Stimulated activated CD4-positive, alpha-beta T cell treated with anti-CD3 and anti-CD28 coated beads, TNF-alpha, amount 100 ng/mL, for 4 hours (primary cell): ENCODE measurements at places on chromosomes 5 and 9.

- no peak for DNase-seq
These were observed 103.1 kb downstream of the PAX5 start for GRCh38 chr9:36930941-36931340.

DNA sequence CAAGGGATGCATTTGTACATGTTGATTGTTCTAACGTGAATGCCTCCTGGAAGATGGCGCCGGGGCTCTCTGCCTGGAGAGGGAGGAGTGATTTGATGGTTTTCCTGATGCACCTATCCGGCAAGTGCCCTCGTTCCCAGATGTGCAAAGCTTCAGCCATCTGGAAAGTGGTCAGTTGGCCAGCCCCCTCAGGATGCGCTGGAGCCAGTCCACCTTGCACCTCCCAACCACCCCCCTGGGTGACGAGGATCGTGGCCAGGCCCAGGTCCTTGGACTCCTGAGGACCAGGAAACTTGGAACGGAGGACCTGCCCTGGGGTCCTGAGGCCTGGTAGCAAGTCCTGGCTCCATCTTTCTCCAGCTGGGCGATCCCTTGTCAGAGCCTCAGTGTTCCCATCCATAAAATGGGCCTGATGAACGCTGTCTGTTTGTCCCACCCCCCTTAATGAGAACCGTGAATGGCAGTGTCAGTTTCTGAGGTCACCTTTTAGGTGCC is 23.6 kb upstream of the RNU6ATAC start:
- no peak for DNase-seq

- DNase-seq = no peak
These were observed 42.6 kb upstream of the KCNN2 start for GRCh38 chr5:114319236-114319635.

GRCh38 chr5:11878814-11879213 is 25.4 kb downstream of the CTNND2 start:
- no peak for DNase-seq

GRCh38 chr9:70672161-70672649 is 257.7 kb upstream of the KLF9 start:
- no peak for DNase-seq

DNA sequence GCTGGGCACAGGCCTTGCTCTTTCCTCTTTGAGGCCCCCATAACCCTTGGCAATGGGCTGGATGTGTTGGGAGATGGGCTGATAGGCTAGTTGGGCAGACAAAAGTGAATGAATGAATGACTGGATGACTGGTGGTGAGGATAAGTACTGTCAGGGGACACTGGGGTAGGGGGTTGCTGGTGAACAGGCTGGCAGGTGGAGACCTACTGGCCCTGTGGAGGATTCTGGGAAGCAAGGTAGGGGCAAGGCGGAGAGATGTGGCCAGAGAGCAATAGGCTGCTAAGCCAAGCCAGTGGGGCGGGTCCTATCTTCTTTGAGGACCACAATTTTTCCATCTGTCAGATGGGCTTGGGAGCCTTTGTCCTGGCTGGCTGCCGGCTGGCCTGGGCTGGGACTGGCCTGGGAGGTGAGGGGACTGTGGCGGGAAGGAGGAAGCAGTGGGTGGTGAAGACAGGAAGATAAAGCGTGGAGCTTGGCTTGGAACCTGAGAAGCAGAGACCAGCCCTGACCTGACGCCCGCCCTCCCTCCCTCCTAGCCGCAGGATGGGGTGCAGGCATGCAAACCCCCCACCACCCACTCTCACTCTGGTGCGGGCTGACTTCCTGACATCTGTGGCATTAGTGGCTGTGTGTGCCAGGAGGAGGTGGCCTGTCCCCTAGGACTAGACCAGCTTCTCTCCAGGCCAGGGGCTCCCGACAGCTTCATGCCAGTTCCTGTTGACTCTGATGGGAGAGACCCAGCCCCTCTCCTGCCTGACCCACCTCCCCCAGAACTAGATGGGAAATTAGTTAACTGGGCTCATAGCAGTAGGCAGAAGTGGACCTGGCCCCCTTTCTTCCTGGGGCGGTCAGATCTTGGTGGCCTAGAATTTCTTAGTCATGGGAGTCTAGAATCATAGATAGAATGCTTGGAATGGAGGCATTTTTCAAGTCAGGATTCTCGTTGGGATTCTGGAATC is 9.5 kb downstream of the CXXC5 start:
- no peak for DNase-seq

GRCh38 chr9:108854641-108855528 is 901 bp downstream of the ACTL7B start:
- DNase-seq = no peak

- DNase-seq = no peak
These were observed 20.0 kb downstream of the PITX1 start for GRCh38 chr5:135013947-135014570.

GRCh38 chr5:140202078-140202477 is 27.1 kb downstream of the CYSTM1 start:
- DNase-seq = no peak

DNA sequence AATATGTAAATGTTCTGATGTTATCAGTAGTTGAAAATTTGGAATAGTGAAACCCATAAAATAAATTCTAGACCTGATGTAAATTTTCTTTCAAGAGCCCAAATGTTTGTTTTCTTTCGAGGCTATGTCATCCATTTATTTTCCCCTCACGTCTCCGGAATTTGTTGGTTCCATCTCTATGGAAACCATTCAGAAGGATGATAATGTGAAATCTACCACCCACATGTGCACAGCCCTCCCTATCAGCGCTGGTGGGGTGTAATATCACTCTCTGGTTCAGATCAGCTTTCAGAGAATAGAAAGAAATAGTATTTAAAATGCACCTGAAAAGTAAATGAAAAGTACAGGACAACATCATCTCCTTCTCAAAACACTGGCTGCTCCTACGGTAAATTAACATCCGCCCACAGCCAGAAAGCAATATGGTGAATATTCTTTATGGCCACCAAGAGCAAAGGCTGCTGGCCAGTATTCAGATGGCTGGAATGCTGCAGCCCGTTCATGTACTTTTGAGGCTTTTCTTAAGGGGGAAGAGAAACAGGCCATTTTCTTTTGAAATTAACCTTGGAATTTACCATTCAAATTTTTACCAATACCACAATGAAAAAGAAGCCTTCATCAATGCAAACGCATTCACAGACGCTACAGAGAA is 28.5 kb downstream of the GLDC start:
- DNase-seq = no peak

DNA sequence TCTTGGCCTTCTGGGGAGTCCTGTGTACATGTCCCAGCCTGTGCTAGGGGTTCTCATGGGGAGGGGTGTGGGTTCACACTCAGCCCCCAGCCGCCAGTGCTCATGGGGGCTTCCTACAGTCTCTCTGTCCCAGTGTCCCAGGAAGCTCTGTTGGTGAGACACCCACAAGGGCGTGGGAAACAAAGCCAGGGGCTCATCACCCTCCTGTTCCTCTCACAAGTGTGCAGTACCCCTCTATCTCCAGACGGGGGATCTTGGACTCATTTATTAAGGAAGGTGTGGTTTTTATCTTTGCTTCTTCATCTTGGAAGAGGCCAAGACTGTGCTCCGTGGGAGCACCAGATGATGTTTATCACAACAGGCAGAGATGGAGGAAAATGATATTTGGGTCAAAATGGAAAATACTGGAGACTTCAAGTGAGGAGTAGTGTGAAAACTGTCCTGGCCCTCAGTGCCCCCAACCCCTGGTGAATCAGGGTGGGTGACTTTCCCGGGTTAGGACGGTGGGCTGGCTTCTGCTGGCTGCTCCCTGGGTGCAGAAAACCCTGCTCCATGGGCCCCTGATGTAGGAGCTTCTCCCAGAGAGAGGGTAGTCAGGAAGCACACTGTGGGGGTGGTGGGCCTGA is 15.2 kb downstream of the TMEM171 start:
- DNase-seq = no peak

DNA sequence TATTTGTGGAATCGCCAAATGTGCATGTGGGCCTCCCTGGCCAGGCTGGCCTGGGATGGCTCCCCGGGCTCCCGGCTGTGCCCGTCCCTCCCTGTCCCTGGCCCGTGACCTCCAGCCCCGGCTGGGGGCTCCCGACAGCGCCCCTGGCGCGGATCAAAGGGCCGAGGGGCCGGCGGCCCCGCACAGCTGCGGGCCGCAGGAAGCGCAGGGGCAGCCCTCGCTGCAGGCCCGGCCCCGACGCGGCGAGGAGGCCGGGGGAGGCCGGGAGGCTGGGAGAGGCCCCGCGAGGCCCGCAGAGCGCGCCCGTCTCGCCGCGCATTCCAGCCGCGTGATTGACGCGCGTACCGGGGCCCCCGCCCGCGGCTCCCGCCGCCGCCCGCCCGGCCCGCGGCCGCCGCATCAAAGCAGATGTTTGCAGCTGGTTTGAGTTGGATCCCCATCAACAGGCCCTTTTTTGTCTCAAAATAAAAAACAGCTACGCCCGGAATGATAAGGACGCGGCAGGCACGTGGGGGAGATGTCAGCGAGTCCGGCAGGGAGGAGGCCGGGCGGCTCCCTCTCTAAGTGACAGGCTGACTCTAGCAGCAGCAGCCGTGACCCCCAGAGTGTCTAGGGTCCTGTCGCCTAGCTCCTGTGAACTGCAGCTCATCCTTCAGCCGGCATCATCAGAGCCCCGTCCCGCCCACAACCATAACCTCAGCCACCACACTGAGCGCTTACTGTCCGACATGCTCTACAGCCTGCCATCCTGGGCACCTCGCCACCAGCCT is 69.4 kb downstream of the LMX1B start:
- no peak for DNase-seq

GRCh38 chr5:80346055-80346454 is 26.3 kb downstream of the SPZ1 start:
- DNase-seq = peak; percentile 4

- no peak for DNase-seq
These were observed 99.0 kb upstream of the DAB2 start for GRCh38 chr5:39523821-39524220.

DNA sequence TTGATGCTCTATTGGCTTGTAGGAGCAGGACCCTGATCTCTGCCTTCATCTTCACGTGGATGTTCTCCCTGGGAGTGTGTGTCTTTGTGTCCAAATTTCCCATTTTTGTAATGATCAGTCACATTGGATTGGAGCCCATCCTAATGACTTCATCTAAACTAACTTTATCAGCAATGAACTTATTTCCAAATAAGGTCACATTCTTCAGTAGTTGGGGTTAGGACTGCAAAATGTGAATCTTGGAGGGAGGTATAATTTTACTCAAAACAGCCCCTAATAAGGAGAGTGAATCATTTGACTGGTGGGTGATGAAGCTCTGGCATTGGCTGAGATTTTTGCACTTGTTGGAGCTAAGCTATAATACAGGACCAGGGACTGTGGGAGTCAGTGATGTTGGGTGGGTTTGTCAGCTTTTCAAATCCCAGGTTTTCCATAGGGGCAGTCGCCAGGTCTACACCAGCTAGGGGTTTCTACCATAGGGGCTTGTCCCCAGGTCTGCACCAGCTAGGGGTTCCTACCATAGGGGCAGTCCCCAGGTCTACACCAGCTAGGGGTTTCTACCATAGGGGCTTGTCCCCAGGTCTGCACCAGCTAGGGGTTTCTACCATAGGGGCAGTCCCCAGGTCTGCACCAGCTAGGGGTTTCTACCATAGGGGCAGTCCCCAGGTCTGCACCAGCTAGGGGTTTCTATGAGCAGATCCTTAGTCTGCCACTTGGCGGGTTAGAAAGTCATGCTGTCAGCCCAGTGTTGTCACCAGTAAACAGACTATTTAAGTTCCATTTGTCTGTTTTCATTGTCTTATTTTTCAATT is 382.6 kb upstream of the DAP start:
- DNase-seq = no peak

DNA sequence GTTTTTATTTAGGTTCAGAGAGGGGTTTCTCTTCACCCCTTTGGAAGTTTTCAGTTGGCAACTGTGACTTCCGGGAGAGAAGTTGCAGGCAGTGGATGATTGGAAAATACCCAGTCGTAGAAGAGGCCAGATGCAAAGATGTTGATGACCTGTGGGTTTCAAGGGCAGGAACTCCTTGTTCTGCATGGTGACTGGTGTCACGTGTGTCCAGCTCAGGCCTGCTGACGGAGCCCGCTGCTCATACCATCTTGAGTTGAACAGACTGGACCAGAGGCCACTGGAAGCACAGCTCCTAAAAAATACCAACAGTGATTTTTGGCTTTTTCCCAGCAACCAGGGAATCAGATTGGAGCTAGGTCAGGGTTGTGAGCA is 243.9 kb upstream of the KLF4 start:
- DNase-seq = no peak

DNA sequence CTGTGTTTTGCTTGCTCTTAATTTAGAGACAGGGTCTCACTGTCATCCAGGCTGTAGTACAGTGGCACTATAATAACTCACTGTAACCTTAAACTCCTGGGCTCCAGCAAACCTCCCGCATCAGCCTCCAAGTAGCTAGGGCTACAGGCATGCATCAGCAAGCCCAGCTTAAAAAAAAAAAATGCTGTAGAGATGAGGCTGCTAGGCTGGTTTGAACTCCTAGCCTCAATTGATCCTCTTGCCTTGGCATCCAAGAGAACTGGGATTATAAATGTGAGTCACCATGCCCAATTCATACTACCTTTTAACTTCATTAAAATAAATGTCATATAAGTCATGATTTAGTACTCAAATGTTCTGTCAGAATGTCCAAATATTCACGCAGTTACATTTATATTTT is 2195.7 kb upstream of the C9orf72 start:
- DNase-seq = no peak

DNA sequence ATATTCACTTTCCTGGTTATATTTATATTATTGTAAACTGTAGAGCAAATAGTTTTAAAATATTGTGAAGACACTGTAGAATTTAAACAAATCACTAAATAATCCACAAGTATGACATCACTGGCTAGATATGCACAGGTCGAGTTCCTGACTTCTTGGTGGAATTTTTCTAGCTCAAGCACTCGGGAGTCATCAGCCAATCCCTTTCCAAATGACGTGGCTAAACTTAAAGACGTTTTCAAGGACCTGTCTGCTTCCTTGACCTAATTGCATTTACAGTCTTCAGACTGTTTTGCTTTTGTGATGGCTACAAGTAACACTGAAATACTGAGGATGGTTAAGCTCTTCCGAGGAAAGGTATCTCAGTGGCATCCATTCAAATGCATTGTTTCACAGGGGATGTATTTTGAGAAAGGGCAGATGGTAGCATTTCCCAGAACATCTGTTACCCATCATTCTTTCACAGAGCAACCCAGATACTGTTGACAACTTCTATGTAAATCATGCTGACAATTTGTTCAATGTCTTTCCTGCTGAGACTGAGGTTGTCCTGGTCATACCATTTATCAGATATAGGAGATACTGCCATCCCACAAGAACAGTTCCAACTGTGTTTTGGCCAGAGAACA is 262.8 kb downstream of the CDH10 start:
- DNase-seq = no peak

DNA sequence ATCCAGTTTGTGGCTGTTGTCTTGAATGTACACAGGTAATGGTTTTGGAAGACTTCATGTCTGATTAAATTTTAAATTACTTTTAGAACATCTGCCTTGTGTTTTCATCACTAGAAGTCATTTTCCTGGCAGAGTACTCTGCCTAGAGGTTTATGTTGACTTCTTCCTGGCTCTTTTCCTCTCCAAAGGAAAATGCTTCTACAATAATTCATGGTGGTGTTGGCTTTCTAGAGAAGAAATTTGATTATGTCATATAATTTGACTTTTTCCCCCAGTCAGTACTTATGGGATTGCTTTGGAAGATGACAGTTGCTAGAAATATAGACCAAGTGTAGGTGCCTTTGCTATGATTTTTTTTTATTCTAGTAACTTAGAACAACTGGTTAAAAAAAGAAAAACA is 46.8 kb downstream of the F2RL2 start:
- DNase-seq = no peak

GRCh38 chr9:95157481-95158151 is 159.9 kb downstream of the FANCC start:
- no peak for DNase-seq

GRCh38 chr5:127089191-127089590 is 15.9 kb upstream of the C5orf63 start:
- DNase-seq = no peak
